ENCODE measurements at places on chromosomes 11 and 22.

DNA sequence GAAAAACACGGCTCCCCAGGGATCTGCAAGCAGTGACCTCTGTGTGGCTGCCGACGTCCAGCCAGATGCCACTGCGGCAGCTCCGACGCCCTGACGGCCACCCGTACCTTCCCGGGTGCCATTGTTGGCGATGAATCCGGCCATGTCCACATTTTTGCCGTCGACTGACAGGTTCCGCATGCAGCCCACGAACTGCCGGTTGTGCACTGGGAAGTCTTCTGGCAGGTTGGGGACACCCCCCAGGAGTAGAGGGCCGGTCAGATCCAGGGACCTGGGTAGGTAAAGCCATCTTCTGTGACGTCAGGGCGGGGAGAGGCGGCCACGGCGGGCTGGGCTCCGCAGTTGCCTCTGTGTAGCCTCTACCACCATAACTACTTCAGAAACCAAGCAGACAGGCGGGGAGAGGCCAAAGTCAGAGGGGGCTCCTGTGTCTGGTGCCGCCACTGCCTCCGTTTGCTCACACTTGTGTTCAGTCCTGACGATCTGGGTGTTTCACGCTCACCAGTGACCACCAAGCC is 74.8 kb downstream of the TRMU start:
- DNase-seq, result no peak

GRCh38 chr11:95593111-95593510 is 196.5 kb downstream of the FAM76B start:
- DNase-seq, result no peak

DNA sequence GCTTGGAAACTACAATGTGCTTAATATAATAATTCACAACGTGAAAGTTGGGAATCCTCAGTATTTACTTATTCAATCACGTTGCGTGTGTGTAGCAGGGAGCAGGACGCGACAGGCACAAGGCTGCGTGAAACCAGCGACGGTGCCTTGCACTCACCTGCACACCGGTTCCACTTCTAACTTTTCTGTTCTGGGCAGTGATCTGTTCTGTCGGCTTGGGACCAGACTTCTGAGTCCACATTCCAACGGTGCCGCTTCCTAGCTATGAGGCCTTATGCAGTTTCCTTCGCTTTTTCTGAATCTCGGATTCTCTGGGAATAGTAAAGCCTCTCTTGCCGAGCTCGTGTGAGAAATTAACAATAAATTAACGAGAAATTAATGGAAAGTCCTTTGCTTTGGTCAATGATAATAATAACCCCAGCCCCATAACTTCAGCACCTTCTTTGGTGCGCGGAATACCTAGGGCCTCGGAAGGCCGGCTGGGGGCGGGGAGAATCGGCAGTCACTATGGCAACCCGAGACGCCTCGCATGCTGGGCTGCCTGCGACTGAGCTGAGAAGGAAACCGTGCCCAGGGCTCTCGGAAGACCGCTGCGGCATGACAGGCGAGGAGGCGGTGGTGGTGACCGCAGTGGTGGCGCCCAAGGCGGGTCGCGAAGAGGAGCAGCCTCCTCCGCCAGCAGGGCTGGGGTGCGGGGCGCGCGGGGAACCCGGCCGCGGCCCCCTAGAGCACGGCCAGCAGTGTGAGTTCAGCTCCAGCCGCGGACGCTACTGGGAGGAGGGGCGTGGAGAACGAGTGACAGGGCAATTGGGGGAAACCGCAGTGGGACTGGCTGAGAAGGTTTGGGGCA is at the start of gene C11orf97:
TSS of gene C11orf97 (plus strand) at position 530 of the 850 bp plus-strand sequence. CDS start at position 598, 68 bp downstream.
- peak; percentile 55 for DNase-seq

GRCh38 chr11:80846442-80846841 is 1405.6 kb upstream of the TENM4 start:
- no peak for DNase-seq

DNA sequence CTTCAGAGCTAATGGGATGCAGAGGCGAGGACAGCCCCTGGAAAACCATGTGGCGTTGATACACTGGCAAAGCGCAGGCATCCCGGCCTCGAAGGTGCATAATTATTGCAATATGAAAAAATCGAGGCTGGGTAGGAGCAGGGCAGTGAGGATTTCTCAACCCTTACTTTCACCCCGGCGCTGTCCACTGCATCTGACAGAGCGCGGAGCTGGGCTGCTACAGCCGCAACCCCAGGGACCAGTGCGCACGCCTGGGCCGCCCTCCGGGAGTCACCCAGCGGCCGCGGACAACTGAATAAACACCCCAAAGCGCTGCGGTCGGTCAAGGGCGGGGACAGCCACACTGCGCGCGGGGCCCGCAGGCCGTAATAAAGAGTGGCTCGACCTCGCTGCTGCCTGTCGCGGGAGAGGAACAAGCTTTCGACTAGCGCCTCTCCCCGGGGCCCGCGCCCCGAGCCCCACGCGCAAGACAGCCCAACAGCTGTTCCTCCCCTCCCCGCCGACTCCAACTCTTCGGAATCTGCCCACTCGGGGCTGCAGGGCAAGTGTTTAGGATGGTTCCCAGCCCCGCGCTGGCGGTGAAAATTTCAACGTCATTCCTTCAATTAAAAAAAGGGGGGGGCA is 3.6 kb upstream of the WT1 start:
- DNase-seq, result no peak

DNA sequence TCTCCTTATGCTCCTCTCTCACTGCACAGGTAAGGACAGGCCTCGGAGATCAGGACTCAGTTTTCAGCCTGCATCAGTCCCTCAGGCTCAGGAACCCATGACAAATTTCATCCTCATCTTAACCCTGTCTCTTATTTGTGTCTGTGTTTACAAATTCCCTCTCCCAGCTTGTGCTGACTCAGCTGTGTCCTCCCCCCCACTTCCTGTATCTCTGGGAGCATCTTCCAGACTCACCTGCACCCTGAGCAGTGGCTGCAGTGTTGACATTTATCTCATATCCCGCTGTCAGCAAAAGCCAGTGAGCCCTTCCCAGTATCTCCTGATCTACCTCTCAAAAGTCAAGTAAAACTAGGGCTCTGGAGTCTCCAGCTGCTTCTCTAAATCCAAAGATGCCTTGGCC is 65.6 kb upstream of the VPREB1 start:
- no peak for DNase-seq

- no peak for DNase-seq
Measured at GRCh38 chr11:94814272-94814976, 46.3 kb downstream of the AMOTL1 start.

- no peak for DNase-seq
Measured at GRCh38 chr11:235180-235579, 962 bp downstream of the SIRT3 start.
